ENCODE measurements at places on chromosomes 7 and 10.

DNA sequence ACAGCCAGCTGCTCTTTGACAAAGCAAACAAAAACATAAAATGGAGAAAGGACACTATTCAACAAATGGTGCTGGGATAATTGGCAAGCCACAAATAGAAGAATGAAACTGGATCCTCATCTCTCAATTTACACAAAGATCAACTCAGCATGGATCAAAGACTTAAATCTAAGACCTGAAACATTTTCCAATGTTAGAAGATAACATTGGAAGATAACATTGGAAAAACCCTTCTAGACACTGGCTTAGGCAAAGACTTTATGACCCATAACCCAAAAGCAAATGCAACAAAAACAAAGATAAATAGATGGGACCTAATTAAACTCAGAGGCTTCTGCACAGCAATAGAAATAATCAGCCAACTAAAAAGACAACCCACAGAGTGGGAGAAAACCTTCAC, 425.7 kb upstream of the SEMA3D start:
- DNase-seq: no peak

DNA sequence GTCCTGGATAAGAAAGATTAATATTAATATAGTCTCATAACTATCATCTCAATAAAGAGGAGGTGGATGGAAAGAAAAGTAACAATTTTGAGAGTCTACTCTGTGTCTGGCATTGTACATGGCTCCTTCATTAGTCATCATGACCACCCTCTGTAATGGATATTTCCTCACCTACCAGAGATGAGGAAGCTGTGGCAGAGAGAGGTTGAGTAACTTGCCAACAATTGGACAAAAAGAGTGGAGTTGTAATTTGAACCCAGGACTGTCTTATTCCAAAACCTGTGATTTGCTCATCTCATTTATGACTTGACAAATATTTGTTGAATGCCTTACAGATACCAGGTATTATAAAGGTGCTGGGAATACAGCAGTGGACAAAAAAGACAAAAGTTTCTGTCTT, 2.1 kb upstream of the IDE start:
- DNase-seq: no peak

- no peak for DNase-seq
These were observed 7.3 kb downstream of the SFRP5 start for GRCh38 chr10:97764519-97764931.

- DNase-seq: peak; percentile 91
These were observed 11.0 kb upstream of the LFNG start for GRCh38 chr7:2508327-2509215.

DNA sequence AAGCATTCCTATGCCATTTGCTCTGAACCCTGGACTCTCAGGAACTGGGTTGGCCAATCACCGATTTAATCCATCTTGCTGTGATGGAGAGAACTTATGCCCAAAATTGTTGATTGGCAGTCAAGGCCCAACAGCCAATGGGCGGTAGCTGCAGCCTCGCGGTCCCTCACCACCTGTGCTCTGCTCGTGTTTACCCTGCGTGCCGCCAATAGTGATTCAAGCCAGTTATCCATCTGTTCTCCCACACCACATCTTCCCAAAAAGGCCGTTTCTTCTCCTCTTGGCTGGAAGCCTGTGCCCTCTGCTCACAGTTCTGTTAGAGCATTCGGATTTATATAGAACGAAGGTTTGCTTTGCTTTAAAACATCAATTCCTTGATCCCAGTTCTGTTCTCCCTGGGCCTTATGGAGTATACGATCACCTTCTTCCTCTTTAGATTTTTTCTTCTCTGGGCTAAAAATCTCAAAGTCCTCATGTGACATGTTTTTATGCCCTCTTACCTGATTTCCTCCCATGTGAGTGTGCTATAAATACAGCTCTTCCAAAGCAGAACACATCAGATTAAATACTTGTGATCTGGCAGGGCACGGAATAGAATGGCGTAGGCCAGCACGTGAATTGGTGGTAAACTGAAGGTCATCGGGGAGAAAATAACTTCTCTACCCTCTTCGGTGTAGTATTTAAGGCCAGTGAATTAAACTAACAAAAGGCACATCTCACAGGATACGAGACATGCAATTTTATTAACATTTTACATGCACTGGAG, 212.8 kb downstream of the NSUN6 start:
- DNase-seq: no peak

Measured in CD4-positive, alpha-beta T cell treated with Interleukin-6 at 100 ng/mL for 8 hours (primary cell).